HFFc6 (cell line): ENCODE measurements at places on chromosomes 5 and 9.

DNA sequence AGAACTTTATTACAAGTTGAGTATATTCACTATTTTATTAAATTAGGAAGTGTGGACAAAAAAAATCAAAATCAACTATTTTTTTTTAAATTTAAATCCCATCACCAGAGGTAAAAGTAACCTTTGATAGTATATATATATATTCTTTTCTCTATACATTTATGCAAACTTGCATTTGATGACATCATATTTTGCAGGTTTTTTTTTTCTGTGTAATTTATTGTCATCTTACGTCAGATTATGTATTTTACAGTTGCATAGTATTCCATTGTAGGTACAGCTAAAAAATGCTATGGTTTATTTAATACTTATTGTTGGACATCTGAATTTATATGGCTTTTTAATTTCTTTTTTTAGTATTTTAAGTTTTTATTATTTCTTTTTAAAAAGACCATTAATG, 25.5 kb downstream of the APC start:
- DNase-seq: no peak

DNA sequence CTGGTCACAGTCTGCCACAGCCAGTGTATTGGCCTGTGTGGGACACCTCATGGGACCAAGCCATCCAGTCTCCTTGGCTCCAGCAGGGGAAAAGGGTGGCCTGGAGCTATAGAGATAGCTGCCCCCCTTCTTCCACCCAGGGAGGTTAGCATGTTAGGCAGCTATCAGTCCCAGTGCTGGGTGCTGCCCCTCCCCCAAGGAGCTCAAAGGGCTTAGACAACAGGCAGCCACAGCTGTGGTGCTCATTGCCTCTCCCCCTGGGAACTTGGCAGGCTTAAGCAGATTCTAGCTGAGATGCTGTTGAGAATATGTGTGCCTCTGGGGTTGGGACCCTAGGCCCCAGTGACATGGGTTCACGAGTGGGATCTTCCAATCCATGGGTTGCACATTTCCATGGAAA, 226.0 kb upstream of the PTGER4 start:
- DNase-seq: no peak

- DNase-seq: no peak
These were observed 187.7 kb upstream of the PTGER4 start for GRCh38 chr5:40492056-40492455.

- DNase-seq: no peak
These were observed 421.3 kb downstream of the CETN3 start for GRCh38 chr5:89988129-89988810.

DNA sequence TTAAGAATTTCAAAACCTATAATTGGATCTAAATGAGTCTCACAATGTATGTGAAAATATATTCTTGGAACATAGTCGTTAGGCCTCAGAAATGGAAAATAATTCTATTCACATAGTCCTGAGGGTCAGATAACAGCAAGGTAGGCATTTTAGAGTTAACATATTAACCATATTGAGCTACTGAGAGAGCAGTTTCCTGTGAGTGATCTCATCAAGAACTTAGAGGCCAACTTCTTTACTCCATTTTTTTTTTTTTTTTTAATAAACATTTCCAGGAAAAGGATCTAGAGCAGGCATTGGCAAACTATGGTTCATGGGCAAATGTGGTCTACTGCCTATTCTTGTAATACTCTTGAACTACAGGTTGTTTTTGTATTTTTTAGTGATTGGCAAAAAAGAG, 26.6 kb downstream of the RAB24 start:
- no peak for DNase-seq

DNA sequence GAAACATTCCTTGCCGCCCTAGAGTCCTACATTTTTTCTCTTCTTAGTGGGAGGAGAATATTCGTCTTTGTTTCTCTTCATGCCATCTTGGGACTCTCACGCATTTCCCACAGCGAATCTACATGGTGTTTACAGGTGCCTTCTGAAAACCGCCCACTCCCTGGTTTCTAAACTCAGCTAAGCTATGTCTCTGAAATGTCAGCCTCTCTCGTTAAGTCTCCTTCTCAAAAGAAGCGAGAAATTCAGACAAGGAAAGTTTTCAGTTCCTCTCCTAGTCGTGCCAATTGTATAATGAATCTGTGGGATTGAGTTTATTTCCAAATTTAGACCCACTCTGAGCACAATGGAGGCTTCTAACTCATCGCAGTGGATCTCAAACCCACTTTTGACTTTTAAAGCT, 186.8 kb upstream of the NFIB start:
- DNase-seq: no peak

GRCh38 chr5:87298692-87299362, 31.1 kb downstream of the RASA1 start:
- no peak for DNase-seq

DNA sequence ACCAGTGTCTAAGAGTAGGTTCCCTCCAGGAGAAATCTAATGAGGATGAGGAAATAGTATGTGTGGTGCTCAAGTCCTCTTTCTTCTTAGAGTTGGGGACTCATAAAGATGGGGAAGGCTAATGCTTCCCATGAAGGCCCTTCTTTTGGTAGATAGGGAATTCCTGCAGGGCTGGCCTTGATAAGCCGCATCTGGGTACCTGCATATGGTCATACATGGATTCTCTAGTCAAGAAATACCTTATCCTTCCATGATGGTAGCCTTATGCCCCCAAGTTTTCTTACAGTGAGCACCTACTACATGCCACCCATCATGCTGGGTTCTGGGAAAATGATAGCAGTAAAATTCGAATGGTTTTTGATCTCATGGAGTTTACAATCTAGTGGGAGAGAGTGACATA, 382.6 kb downstream of the KDM4C start:
- DNase-seq: no peak

GRCh38 chr9:133946840-133947486, 45.2 kb downstream of the VAV2 start:
- no peak for DNase-seq

DNA sequence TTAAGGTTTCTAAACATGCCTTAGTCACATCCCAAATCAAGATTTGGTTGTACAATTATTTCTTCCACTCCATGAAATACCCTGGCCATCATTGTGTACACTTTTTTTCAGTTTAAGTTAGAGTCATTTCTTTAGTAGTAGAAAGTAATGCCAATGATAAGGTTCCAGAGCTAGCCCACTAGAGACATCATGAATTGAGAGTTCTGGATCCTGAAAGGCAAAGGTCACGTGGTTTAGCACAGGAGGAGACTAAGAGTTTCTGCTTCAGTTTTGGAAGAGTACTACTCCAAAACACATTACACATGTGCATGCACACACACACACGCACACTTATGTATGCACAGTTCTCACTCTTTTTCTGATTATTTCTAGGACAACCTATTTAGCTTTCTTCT, 4.8 kb upstream of the SREK1 start:
- DNase-seq: no peak

GRCh38 chr9:107750741-107751566, 261.4 kb upstream of the KLF4 start:
- DNase-seq: peak; percentile 98

- peak; percentile 73 for DNase-seq
These were observed 14.5 kb upstream of the LPAR1 start for GRCh38 chr9:111052791-111053190.

- DNase-seq: no peak
These were observed 126.0 kb upstream of the BOD1 start for GRCh38 chr5:173742432-173742816.
